ENCODE measurements at places on chromosomes 4 and X. TPM values are rescaled to one million over a fixed set of nuclear protein-coding genes. Genes with fewer than 3 reads are reported as not detected.

DNA sequence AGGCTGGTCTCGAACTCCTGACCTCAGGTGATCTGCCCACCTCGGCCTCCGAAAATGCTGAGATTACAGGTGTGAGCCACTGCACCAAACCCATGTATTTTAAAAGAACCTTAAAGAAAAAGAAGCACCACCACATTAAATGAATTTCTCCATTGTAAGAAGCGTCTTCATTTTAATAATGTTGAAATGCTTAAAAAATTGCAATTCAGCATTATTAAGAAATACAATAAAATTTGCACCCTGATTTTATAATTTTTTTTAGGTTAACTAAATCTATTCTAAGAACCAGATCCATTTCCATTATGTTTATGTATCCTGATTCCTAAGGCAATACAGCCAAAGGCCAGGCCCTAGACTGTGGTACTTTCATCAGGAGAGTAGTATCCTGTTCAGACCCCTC is 167.2 kb downstream of the BTC start:
- H3K27ac ChIP-seq, result no peak overlapping the region
- H3K36me3 ChIP-seq, result no peaks in the 10 kb centered on the region
- no peaks in the 10 kb centered on the region for H3K4me1 ChIP-seq
- DNase-seq, result no peak
- H3K4me3 ChIP-seq, result no peak overlapping the region

DNA sequence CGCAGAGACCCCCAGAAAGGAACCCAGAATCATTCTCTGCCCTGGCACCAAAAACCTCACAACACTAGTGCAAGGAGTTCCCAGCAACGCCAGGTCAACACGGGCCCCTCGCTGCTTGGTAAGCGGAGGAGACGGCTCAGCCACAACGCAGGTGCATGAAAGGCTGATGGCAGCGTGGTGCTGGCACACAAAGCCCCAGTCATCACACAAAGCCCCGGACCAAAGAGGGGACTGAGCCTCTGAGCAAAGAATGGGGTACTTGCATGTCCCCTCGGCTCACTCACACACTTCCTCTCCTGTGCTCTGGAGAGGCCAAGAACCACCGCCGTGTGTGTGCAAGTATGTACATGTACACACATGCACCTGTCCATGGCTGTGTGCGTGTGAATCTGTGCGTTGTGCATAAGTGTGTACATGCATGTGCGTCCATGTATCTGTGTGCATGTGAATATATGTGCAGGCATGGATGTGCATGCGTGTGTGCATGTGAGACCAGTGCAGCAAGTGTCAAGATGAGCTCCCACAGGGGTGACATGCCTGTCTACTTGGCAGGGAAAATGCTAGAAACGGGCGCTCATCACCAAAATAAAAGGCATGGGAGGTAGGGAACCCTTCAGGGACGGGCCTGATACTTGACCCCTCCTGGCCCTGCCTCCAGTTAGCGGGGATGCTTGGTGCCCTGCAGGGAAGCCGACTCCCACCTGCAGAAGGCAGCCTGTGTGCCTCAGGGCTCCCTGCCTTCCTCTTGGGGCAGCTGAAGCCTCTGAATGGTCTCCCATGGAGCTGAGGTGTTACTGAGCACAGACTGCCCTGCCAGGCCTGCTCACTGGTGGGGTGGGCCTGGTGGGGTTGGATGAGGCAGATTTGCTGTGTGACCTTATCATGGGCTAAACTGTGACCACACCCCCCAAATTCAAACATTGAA is 60.4 kb downstream of the ZFYVE28 start:
- DNase-seq, result no peak
- peaks cover 4% of the 10 kb centered on the region for H3K27me3 ChIP-seq
- H3K27ac ChIP-seq, result no peak overlapping the region
- H3K36me3 ChIP-seq, result no peaks in the 10 kb centered on the region

TMPRSS11D gene
- total RNA-seq, result not detected

ENPEP gene
- 3.5 TPM for total RNA-seq

- H3K4me1 ChIP-seq, result no peaks in the 10 kb centered on the region
- H3K4me3 ChIP-seq, result no peak overlapping the region
- H3K36me3 ChIP-seq, result peaks cover 6% of the 10 kb centered on the region
Observed at GRCh38 chrX:14902537-14902936, 29.3 kb downstream of the MOSPD2 start.

GRCh38 chrX:100946299-100946927 is 17.7 kb upstream of the XKRX start:
- no peak overlapping the region for H3K27ac ChIP-seq
- H3K4me1 ChIP-seq, result peaks cover 19% of the 10 kb centered on the region
- no peaks in the 10 kb centered on the region for H3K27me3 ChIP-seq
- no peak for DNase-seq
- no peak overlapping the region for H3K4me3 ChIP-seq

NXF2B gene
- total RNA-seq, result 1.5 TPM

DNA sequence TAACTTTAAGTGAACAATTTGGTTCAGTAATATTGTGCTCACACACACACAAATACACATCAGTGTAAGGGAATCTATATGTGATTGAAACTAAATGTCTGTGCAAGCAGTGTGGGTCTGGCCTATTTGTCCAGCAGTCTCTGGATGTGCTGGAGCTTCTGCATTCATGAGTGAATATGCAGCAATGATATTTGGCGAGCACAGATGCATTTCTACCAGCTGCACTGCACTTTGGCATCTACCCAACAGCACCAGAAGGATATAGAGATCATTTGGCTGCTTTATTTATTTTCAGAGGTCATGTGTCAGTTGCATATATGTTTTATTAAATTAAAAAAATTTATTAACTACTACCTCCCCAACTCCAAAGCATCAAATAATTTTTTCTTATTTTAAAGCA is 613.4 kb upstream of the NR3C2 start:
- H3K27me3 ChIP-seq, result no peaks in the 10 kb centered on the region
- no peak for DNase-seq
- no peaks in the 10 kb centered on the region for H3K4me1 ChIP-seq
- H3K4me3 ChIP-seq, result no peak overlapping the region

DNA sequence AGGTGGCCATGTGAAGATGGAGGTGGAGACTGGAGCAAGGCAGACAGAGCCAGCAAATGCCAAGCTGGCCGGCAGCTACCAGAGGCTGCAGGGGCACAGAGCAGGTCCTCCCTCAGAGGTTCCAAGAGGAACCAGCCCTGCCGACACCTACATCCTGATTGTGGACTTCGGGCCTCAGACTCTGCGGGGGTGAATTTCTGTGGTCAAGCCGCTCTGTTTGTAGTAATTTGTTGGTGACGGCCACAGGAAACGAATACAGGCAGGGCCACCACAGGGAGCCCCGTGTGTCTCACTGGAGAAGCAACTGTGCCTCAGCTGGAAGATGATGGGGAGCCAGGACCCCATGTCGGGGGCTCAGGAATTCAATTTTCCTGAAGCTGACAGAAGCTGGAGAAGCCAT is 28.3 kb downstream of the ZFYVE28 start:
- H3K27me3 ChIP-seq, result peaks cover 8% of the 10 kb centered on the region
- H3K4me1 ChIP-seq, result peaks cover 28% of the 10 kb centered on the region
- no peak for DNase-seq
- H3K4me3 ChIP-seq, result no peak overlapping the region
- H3K27ac ChIP-seq, result no peak overlapping the region

- H3K27me3 ChIP-seq, result no peaks in the 10 kb centered on the region
- H3K4me1 ChIP-seq, result no peaks in the 10 kb centered on the region
- H3K27ac ChIP-seq, result no peak overlapping the region
- DNase-seq, result no peak
- no peak overlapping the region for H3K4me3 ChIP-seq
Observed at GRCh38 chrX:27966955-27967354, 14.3 kb downstream of the DCAF8L1 start.

DNA sequence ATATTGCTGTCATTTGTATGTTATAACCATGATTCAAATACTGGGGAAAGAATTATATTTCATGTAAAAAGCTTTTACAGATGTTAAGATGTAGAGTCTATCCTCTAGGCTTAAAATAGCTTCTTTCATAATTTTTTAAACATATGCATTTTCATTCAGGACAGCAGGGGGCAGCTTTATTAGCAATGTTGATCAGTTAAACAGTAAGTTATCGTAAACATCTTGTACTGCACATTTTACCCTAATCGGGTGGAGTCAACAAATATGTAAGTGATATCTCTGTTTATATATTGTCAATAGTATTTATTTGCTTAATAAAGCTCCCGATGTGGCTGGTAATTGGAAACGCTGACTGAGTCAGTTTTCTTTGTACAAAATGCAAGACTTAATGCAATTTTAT is 142.5 kb upstream of the MED14 start:
- no peak overlapping the region for H3K27ac ChIP-seq
- no peaks in the 10 kb centered on the region for H3K4me1 ChIP-seq
- no peak for DNase-seq
- no peaks in the 10 kb centered on the region for H3K36me3 ChIP-seq

GRCh38 chr4:116925900-116926457 is 159.4 kb downstream of the TRAM1L1 start:
- H3K36me3 ChIP-seq, result no peaks in the 10 kb centered on the region
- H3K4me1 ChIP-seq, result peaks cover 3% of the 10 kb centered on the region
- peak; percentile 49 for DNase-seq
- no peak overlapping the region for H3K27ac ChIP-seq

DNA sequence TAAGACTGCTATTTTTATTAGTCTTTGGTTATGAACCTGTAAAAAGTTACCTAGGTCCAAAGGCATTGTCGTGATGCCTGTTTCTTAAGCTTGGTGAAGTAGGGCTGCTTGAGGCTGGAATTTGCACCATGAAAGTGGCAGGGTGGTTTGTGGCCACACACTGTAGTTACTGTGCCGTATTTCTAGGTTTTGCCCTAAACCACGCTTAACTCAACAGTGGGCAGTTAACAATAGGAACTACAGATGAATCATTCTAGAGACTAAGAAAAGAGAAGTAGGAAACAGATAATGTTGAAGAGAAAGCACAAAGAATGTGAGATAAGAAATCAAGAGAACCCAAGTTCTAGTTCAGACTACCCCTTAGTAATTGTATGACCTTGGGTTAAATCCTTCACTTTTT is 11.5 kb downstream of the ETNPPL start:
- H3K27me3 ChIP-seq, result no peaks in the 10 kb centered on the region
- no peaks in the 10 kb centered on the region for H3K36me3 ChIP-seq
- no peak overlapping the region for H3K4me3 ChIP-seq
- no peak overlapping the region for H3K27ac ChIP-seq
- H3K4me1 ChIP-seq, result no peaks in the 10 kb centered on the region
- no peak for DNase-seq

- no peaks in the 10 kb centered on the region for H3K27me3 ChIP-seq
- no peak overlapping the region for H3K27ac ChIP-seq
- no peaks in the 10 kb centered on the region for H3K36me3 ChIP-seq
- H3K4me3 ChIP-seq, result no peak overlapping the region
Observed at GRCh38 chrX:106874075-106874474, 29.1 kb downstream of the RIPPLY1 start.

GRCh38 chr4:77650787-77651186 is 45.2 kb downstream of the CXCL13 start:
- H3K27me3 ChIP-seq, result no peaks in the 10 kb centered on the region
- DNase-seq, result no peak
- no peak overlapping the region for H3K4me3 ChIP-seq
- H3K4me1 ChIP-seq, result no peaks in the 10 kb centered on the region
- no peak overlapping the region for H3K27ac ChIP-seq

SRPK3 gene
- 0.18 TPM for total RNA-seq

DNA sequence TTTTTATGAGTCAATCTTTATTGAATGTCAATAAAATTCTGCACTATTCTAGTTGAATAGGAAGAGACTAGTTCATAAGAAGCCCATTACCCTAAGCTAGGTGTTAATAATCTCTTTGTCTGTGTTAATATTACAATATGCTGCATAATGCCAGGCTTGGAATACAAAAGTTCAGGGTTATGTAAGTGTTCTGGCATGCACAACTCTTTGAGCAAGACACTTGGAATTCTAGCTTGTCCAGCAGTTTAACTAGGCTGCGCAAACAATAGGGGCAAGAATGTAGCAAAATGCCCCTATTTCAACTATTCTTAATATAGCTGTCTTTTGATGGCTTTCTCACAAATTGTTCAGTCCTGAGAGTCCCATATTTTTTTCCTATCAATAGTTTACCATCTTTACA is 31.3 kb upstream of the ETNPPL start:
- H3K36me3 ChIP-seq, result no peaks in the 10 kb centered on the region
- no peak overlapping the region for H3K27ac ChIP-seq
- DNase-seq, result no peak
- peaks cover 10% of the 10 kb centered on the region for H3K4me1 ChIP-seq

- DNase-seq, result no peak
- peaks cover 2% of the 10 kb centered on the region for H3K27me3 ChIP-seq
- H3K36me3 ChIP-seq, result no peaks in the 10 kb centered on the region
- H3K4me3 ChIP-seq, result no peak overlapping the region
Observed at GRCh38 chr4:140790171-140790570, 34.0 kb upstream of the TBC1D9 start.

ZNF280C gene
- 7.4 TPM for total RNA-seq

DNA sequence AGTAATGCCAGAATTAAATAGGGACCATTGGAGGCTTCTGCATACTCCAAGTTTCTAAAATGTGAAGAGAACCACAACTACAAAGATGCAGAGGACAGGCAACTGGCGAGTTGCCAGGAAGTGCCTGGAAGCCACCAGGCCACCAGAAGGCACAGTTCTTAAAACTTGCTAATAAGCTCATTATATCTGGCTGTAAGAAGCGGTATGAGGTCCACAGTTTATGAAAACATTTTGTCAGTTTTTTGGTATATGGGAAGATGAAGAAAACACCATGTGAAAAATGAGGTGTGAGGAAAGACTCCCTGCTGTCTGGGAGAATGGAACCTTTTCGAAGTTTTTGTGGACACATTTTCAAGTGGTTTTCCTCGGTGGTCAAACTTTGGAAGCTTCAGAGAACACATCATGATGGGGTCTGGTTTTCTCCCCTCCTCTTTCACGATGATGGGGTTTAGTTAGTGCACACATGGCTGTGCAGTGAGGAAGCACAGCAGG is 202.7 kb downstream of the NR3C2 start:
- no peak for DNase-seq
- no peak overlapping the region for H3K27ac ChIP-seq
- H3K36me3 ChIP-seq, result no peaks in the 10 kb centered on the region
- H3K27me3 ChIP-seq, result peaks cover 2% of the 10 kb centered on the region
- no peaks in the 10 kb centered on the region for H3K4me1 ChIP-seq
- H3K4me3 ChIP-seq, result no peak overlapping the region

CACNA1F gene
- 0.59 TPM for total RNA-seq

DNA sequence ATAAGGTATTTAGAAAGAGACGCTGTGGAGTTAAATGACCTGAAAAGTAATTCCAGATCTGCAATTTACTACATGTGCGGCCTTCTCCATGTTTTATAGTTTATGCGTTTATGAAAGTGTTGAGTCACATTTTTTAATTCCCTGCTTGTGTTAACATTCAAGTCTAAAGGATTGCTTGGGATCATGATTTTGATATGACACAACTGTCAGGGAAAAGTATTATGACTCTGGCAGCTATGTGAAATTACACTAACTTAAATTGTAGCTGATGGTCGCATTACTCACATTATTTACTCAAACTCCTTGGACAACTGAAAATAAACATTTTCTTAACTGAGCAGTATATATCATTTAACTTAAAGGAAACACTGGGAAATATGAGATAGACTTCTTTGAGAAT is 14.3 kb upstream of the GABRB1 start:
- H3K4me3 ChIP-seq, result no peak overlapping the region
- H3K27ac ChIP-seq, result no peak overlapping the region
- H3K36me3 ChIP-seq, result no peaks in the 10 kb centered on the region
- no peaks in the 10 kb centered on the region for H3K4me1 ChIP-seq
- H3K27me3 ChIP-seq, result peaks cover 1% of the 10 kb centered on the region
- DNase-seq, result no peak

GRCh38 chr4:45358573-45359506 is 632.5 kb upstream of the GNPDA2 start:
- no peak for DNase-seq
- H3K27ac ChIP-seq, result no peak overlapping the region

ZNF732 gene
- 2.4 TPM for total RNA-seq
